Right renal cortex interstitium (tissue), 3 donors: ENCODE measurements at places on chromosomes 7 and 10.

GRCh38 chr10:96513305-96513697, 425 bp downstream of the TLL2 start:
- no peak for DNase-seq

DNA sequence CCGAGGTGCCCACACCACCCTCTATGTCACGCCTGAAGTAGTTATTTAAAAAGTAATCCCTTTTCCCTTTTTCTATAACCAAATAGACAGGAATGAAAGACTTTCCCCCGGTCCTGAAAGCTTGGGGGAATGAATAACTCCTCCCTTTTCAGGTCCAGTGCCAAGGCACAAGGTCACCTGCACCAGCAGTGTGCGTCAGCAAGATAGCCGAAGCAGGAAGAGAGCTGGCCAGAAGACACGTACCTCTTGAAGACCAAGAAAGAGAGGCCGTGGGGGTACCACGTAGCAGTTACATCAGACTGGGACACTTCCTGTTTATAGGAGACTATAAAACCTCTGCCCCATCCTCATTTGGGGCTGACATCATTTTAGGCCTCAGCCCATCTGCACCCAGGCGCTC, 10.7 kb upstream of the AKR1B1 start:
- no peak for DNase-seq

- DNase-seq = no peak
Measured at GRCh38 chr10:4807761-4808507, 18.1 kb upstream of the AKR1E2 start.

GRCh38 chr10:126910798-126911197, 5.6 kb downstream of the DOCK1 start:
- DNase-seq = no peak

DNA sequence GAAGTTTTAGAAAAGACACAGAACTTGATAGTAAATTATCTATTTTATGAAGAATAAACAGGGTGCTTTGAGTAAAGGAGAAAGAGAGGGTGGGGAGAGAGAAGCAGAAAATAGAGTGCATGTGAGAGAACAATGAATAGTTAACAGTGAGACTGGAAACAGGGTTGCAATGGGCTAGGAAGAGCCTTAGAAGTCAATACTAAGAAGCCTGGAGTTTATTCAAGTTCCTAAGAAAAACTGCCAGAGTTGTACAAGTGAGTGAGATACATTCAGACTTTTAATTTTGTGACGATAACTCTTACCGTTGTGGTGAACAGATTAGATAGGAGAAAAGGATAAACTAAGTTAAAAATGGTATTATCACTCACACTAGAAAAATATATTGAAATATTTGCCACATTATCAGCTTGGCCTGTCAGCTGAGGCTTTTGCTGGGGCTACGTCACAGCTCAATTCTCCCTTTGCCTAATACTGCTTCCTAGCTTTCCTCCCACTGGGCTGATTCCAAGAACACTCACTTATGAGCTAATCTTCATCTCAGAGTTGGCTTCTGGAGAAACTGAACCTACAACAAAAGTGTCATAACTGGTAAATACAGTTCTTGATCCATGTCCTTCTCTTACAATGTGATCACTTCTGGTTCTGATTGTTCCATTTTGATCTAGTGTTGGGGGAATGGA, 92.7 kb downstream of the SEMA3D start:
- DNase-seq = no peak

DNA sequence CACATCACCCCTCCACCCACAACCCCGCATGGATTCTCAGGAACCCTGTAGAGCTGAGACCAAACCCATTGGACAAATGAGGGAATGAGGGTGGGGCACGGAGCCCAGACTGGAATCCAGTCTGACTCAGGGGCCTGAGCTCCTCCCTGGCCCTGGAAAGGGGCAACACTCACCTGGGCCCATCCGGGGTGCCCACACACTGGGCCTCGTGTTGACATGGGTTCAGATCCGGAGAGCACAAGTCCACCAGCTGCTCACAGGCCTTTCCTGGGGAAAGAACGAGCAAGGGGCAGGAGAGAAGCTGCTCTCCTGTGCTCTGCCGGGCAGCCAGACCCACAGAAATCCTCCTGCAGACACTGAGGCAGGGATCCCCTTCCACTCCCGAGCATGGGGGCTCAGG, 172.2 kb downstream of the SLIT1 start:
- no peak for DNase-seq

GRCh38 chr10:76049581-76050290, 618.3 kb downstream of the LRMDA start:
- no peak for DNase-seq

DNA sequence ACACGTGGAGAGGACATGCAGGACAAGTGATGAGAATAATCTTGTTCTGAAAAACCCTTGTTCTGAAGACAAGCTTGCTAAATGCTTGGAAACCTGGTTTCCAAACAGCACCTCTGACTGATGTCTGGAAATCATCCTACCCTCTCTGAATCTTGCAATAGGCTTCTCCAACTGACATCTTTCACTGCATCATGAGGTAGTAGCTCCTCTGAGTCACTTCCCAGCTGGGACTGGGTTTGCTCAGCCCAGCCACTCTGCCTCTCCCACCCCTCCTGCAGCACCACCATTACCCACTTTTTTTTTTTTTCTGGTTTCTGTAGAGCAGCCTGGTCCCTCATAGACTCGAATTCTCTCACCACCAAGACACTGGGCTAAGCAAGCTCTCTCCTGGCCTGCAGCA, 919.8 kb downstream of the GRID1 start:
- no peak for DNase-seq

DNA sequence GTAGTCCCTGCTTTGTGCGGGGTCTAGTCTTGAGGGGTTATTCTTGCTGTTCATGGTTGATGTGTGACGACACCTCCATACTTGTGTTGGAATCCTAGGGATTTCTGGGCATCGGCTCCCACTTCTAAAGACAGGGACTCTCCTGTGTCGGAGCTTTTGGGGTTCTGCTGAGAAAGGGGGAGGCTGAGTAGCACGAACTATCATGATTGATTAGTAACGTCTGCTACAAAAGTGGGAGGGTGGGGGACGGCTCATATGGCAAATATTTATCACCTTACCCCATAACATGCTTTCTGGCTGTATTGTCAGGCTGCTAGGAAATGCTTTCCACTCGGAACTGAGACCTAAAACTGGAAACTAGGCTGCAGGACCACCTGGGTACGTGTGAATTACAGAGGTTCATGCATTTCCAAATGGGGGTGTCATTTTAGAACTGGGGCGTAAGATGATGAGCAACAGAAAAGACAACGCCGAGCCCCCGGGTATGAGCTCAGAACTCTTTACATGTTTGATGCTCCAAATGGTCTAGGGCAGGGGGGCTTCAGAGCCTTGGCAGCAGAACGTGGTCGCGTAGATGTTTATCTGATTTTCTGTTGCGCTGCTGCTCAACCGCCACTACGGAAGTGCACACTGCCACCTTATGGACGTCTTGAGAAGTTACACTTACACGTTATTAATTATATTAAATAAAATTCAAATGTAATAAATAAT, 15.1 kb upstream of the NME8 start:
- peak; percentile 17 for DNase-seq

DNA sequence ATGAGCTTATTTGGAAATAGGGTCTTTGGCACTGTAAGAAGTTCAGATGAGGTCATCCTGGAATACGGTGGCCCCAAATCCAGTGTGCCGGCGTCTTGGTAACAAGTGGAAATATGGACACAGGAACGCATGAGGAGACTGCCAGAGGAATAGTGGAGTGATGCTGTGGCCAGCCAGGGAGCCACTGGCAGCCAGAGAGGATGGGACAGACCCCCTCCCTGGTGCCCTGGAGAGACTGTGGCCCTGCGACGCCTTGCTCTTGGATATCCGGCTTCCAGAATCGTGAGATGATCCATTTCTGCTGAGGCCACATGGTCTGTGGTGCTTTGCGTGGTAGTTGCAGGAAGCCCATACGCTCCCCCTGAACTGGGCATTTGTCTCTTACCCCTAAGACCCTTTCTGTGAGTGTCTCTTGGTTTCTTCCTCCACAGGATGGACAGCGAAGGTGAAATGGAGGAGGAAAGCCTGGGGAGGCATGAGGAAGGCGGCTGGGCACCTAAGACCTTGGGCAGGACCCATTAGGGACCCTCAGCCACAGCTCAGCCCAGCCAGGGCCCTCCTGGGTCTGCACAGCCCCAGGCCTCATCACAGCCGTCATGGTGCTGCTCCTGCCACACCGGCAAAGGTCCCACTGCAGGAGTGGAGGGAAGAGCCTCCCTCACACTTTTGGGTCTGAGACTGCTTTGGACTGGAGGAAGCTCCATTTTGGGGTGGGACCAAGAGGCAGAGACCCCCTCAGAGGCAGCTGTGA, 53.6 kb downstream of the INSIG1 start:
- DNase-seq = no peak

DNA sequence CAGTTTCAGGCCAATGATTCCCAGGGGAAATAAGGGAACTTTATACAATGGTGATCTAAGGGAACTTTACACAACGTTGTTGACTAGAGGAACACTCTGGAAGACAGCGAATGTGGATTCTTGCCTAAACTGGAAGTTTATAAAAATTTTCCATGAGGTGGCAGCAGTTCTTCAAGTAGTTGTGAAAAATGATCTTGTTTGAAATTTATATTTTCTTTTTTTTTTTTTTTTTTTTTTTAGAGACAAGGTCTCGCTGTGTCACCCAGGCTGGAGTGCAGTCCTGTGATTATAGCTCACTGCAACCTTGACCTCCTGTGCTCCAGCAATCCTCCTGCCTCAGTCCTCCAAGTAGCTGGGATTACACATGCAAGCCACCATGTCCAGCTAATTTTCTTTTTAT, 32.1 kb upstream of the GTF2I start:
- no peak for DNase-seq

DNA sequence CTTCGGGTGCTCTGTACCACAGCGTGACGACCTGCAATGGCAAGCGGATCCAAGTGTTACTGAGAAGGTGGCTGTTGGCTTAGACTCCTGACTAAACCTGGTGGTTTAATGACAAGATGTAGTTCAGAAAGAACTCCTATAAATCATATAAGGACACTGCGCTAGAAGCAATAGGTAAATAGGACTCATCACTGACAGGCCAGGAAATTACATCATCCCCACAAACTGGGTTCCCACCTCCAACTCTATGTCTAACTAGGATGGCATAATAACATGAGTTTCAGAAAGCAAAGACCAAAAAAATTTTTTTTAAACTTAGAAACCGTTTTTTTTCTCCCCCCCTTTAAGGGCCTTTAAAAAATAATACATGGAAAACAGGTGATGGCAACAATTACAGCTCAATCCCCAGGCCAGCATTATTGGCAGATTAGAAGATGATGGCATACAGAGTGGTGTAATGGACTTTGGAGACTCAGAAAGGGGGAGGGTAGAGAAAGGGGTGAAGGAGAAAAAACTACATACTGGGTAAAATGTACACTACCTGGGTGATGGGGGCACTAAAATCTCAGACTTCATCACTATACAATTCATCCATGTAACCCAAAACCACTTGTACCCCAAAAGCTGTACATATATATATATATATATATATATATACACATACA, 81.4 kb upstream of the FAM133B start:
- DNase-seq = no peak

DNA sequence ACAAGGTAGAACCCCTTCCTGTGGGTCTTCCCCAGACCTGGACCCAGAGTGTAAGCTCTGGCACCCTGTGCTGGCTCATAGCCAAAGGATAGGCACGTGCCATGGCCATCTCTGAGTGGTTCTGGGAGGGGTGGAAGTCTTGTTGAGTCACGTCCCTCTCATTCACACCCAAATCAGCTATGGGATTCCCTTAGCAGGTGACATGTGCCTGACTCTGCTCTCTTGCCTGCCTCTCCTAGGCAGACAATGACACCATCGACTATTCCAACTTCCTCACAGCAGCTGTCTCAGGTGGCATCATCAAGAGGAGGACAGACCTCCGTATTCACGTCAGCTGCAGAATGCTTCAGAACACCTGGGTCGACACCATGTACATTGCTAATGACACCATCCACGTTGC, 59.8 kb downstream of the C10orf120 start:
- DNase-seq = no peak

GRCh38 chr7:45643630-45644029, 69.5 kb downstream of the ADCY1 start:
- no peak for DNase-seq

DNA sequence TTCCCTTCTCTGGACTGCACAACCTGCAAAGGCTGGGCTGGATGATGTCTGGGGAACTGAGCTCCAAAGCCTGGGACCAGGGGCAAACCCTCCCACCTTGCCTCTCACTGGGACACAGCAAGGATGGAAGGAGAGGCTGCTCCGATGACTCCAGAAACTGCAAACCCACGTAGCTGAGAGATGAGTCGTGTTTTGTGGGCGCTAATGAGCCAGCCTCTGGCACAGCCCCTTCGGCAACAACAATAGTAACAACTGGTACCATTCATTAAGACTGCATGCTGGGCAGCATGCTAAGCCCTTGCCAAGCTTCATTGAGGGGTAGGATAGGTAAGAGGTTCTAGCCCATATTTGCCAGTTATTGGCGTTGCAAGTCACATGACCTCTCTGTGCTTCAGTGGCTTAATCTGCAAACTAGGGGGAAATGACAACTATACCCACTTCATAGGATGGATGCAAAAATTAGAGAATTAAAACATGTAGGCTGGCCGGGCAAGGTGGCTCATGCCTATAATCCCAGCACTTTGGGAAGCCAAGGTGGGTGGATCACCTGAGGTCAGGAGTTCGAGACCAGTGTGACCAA, 145.9 kb downstream of the SH3PXD2A start:
- DNase-seq = no peak

DNA sequence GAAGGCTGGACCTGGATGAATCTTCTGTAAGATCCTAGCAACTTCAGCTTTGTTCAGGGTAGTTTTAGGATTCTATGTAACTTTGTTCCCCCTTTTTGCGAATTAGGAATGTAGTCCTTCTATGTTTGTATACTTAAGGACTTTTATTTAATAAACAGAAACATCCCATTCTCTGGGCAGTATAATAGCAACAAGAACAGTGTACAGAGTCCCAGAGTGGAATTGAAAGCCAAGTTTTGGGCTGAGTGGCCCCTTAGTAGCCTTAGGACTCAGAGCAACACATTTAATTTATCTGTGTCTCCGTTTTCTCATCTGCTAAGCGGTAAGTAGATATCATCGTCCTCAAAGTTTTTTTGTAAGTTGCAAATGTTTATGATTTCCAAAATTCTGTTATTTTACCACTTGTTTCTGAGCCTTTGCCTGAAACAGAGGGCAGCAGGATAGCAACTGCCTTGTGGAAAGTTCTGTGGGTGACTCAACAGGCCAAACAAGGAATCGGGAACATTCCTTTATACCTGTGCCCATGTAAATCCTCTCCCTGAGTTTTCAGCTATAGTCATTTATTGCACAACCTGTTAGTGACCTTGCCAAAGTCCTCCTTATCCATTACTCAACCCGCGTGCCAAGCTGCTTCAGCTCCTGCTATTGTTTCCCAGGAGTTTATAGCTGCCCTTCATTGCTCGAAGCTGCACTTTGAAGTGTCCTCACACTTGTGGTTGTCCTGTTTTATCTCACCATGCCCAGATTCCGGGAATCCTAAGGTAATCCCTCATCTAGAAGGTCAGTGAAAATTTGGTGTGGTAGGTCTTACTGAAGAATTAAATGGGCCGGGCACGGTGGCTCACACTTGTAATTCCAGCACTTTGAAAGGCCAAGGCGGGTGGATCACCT, 199.1 kb upstream of the AHR start:
- no peak for DNase-seq
